ENCODE measurements at places on chromosomes 11 and 22. TPM values are rescaled to one million over a fixed set of nuclear protein-coding genes. Genes with fewer than 3 reads are reported as not detected.
A peak's percentile ranks its signal among the peaks of the same experiment; 100 is the strongest.

Gene CRACR2B
- total RNA-seq: 10.6 TPM

Gene MRGPRF
- total RNA-seq: not detected

- peak; percentile 63 for DNase-seq
Observed at GRCh38 chr11:12556788-12557384, 117.3 kb upstream of the TEAD1 start.

DNA sequence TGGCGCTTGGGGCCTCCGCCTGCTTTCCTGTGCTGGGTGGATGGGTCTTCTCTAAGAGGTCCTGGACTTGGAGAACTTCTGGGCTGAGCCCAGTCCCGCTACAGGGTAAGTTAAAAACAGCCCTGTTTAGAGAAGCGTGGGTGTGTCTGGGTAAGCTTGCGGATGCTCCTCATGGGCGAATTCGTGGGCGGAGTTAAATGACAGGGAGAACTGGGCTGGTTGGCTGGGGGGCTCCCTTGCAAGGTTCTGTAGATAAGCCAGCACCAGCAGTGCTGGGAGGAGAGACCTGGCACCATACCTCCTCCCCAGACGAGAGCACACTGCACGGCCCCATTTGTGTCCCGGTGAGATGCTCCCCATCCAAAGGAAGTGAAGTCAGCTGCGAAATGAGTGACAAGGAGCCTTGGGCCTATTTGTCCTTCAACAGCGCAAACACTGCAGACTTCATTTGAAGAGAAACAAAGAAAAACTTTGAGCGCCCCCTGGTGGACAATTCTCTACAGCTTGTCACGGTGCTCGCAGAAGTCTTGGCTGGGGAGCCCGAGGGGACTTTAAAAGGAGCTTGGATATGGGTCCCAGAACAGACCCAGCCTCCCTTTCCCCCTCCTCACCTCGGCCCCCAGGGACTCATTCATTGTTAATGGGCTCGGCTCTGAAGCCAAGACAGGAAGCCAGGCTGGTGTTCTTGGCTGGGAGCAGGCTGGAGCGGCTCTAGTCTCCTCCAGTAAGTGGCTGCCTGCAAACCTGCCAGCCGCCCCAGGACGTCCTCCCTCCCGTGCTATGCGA lies 39.5 kb downstream of the TP53I11 start:
- DNase-seq: peak; percentile 91

DNA sequence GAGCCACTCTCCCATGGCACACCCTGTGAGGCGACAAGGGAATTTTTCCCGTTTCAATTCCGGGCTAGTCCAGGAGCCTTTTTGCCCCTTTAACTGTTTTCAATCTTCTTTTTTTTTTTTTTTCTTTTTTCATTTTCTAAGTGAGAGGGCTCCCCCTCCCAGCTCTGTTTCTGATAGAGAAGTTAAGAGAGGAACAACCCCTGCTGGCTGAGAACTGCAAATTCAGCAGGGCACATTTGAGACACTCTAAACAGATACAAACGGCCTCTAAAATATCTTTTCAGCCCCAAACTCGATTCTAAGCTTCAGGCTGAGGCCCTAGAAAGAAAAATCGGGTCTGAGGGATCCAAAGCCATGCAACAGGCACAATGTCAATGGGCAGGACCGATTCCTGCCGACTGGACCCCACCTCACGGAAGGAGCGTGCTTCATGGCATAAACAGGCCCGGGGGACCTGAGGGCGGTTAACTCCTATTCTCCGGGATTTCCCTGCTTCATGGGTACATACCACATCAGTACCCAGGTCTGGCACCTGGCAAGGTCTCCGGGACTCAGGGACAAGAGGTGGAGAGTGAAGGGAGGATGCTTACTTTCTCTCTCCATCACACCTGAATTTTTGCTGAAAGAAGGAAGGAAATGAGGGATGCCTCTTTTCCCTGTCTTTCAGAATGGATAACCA lies 627.5 kb downstream of the BUD13 start:
- DNase-seq: no peak

- DNase-seq: peak; percentile 87
Observed at GRCh38 chr22:40156001-40156516, 21.7 kb upstream of the TNRC6B start.

GRCh38 chr11:75537740-75538139 lies 12.0 kb upstream of the GDPD5 start:
- DNase-seq: no peak

DNA sequence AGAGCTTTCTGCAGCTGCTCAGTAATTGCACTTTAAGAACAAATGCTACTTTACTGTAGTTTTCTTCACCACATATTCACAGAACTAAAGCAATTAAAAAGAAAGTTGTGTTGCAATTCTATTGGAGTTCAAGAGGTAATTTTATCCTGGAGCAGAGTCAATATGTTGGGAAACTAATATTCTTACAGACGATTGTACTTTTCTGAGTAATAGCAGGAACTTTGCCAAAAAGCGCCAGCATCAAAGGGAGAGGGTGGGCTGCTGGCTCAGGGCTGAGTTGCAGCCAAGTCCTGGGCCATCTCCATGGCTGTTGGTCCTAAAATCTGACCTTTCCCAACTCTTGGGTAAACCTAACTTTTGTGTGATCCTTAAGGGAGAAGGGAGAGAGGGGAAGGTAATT lies 73.6 kb upstream of the MYO18B start:
- DNase-seq: no peak

GRCh38 chr11:35683728-35684339 lies 21.3 kb downstream of the TRIM44 start:
- DNase-seq: peak; percentile 14

- DNase-seq: no peak
Observed at GRCh38 chr11:65066805-65067291, 8.5 kb upstream of the NAALADL1 start.
